Inflammatory macrophage treated with lipopolysaccharide for 4 hours (primary cell): ENCODE measurements at places on chromosomes 7 and 10.
A peak's percentile ranks its signal among the peaks of the same experiment; 100 is the strongest.

DNA sequence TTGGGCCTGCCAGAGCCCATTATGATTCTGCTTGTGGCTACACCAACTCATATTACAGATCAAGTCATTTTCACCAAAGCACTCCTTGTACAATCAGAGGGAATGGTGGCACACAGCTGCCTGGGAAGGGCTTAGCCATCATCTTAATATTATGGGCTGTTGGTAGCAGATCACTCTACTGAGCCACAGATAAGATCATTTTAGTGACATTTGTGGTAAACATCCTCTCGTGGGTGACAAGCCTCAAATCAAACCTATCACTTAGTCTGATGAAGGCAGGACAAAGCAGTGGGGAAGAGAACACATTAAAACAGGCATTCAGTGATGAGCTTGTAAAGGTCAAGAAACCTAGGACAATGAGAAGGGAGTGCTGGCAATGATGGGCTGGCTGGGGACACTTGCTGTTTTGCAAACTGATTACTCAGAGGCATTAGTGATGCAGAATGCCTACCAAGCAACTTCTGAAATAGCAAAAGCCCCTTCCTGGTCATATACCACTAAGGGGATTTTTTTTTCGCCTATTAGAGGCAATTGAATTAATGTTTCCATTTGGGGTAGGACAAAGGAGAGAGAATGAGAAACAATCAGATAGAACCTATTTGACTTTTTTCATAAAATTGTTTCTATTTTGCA is 137.5 kb upstream of the WDR11 start:
- DNase-seq = peak; percentile 68

GRCh38 chr10:1754506-1755153 is 17.3 kb upstream of the ADARB2 start:
- no peak for DNase-seq

- DNase-seq = no peak
Observed at GRCh38 chr7:132362059-132362458, 214.2 kb downstream of the PLXNA4 start.

DNA sequence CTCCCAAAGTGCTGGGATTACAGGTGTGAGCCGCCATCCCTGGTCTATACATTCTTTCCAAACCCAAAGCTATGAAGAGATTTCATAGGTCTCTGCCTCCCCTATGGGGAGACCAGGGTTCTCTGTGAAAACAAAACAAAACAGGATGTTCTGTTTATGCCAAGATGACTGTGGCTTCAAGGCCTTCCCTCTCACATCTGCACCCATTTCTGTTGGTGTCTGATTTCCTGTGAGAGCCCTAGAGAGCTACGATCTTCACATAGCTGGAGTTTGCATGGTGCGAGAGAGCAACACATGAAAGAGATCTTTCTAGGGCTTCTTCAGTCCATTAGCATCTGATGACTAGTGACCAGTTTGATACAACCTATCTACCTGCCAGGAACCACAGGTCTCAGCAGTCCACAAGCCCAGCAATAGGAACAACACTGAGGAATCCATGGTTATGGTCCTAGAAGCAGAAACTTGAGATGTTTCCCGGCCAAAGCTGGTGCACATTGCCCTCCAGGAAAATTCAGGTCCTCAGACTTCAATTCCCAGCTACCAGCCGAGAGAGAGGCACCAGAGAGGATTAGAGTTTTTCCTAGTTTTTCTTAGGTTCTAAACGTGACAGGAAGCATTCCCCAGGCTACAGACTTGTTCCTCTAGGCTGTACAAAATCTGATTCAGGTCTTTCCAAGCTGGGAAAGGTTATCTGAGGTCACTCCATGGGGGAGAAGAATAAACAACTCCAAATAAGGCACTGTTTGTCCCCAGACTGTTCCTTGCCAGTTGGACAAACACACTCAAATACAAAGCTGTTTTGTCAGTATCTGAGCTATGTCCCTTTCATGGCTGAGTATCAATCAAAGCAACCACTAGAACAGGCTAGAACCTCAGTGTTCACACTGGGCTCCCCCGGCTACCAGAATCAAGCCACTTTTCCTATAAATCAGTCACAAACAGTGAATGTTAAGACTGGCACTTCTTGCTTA is 259.7 kb downstream of the CALN1 start:
- DNase-seq = no peak

GRCh38 chr10:131570716-131571307 is 259.3 kb upstream of the TCERG1L start:
- DNase-seq = no peak

- no peak for DNase-seq
Observed at GRCh38 chr7:78161781-78162180, 363.2 kb downstream of the PHTF2 start.

- no peak for DNase-seq
Observed at GRCh38 chr10:46548498-46549090, 7.9 kb downstream of the GPRIN2 start.

DNA sequence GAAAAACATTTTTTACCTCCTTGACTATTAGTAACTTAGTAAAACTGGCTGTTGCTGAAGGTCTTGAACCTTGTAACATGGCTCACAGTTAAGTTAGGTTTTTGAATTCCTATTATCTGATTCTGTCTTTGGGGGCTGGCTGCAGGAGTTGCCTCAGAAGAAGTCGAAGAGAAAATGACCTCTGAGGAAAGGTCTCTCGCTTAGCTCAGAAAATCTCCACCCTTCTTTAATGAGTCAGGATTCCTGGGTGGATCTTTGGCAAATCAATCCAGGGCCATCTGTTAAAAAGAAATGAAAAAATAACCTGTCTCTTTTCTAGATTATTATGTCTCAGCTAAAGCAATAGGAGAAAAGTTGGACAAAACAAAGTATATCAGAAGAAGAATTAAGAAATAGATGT is 267.8 kb upstream of the SEMA3C start:
- DNase-seq = no peak

- no peak for DNase-seq
Observed at GRCh38 chr10:132850246-132850645, 64.3 kb upstream of the NKX6-2 start.
